ENCODE measurements at places on chromosomes 1 and 21. TPM values are rescaled to one million over a fixed set of nuclear protein-coding genes. Genes with fewer than 3 reads are reported as not detected.

- no peak for DNase-seq
Measured at GRCh38 chr1:236131916-236132315, 10.4 kb upstream of the GPR137B start.

- no peak for DNase-seq
Measured at GRCh38 chr21:22516230-22516629, 1518.0 kb downstream of the NCAM2 start.

- no peak for DNase-seq
Measured at GRCh38 chr1:41614818-41615217, 130.3 kb upstream of the EDN2 start.

TRAF3IP3 gene
- total RNA-seq, result not detected

ESPN gene
- total RNA-seq, result 2.4 TPM
